ENCODE measurements at places on chromosomes 16 and 17.

GRCh38 chr17:64608571-64608981, 53.5 kb downstream of the SMURF2 start:
- DNase-seq = no peak

- no peak for DNase-seq
Observed at GRCh38 chr16:48112600-48112999, 43.2 kb downstream of the ABCC12 start.

DNA sequence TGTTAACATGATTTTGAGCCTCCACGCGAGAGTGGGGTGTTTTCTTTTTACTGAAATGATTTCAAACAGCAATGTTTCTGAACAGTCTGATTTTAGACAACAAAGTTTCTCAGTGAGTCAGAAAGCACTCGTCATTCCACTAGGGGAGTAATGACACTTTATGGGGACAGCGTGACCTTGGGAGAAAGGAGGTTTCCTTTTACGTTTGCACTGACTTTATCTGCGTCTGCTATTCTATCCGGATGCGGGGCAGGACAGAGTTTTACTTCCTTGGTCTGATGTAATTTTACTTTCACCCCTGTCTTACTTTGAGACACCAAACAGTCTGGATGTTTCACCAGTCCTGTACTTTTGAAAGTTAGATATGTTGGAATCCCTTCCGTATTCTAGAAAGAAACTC, 20.7 kb downstream of the SLC47A1 start:
- no peak for DNase-seq

DNA sequence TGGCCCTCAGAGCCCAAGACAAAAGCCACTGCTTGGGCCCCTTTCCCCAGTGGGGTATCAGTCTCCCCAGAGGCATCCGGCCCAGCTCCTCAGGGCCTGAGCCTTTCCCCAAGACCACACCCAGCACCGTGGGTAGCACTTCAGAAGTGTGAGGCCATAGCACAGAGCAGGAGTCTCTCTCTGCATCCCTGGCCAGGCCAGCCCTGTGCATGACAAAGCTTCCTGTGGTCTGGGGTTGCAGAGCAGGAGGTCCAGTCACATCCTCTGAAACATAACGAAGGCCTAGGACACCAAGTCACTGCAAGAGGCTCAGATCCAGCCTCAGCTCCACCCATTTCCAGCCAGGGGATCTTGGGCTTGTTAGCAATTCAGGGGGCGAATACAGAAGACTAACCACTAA, 56.8 kb upstream of the ZNF423 start:
- DNase-seq = no peak

GRCh38 chr16:23679986-23680336, 1.3 kb downstream of the PLK1 start:
- DNase-seq = no peak

DNA sequence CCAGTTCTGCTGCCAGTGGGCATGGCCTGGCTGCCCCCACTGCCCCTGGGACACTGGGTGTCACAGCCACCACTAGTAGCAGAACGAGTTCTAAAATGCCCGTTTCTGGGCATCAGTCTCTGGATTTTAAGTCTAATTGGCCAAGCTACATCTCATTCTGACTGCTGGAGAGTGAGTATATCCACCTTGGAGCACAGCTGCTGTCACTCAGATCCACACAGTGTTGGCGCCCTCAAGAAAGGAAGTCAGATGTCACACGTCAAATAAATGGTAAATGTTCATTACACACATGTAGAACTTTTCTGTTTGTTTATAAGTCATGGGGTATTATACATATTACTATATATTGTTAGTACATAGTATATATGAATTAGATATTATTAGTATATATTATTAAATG, 19.4 kb downstream of the GNGT2 start:
- DNase-seq = no peak

GRCh38 chr17:823501-823902, 41.3 kb downstream of the MRM3 start:
- no peak for DNase-seq

DNA sequence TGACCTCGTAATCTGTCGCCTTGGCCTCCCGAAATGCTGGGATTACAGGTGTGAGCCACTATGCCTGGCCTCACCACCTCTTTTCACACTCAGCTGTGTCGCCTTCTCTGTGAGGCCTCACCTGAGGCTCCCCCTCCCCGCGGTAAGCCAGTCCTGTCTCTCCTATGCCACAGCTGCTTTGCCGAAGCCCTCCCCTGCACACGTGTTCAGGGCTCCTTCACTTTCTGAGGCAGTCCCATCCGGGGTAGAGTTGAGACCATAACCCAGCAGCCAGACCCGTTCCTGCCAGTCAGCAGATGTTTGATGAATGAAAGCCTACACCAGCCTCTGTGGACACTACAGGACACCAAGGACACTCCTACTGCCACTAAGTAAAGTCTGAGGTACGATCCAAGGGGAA, 10.6 kb downstream of the USP7 start:
- no peak for DNase-seq

DNA sequence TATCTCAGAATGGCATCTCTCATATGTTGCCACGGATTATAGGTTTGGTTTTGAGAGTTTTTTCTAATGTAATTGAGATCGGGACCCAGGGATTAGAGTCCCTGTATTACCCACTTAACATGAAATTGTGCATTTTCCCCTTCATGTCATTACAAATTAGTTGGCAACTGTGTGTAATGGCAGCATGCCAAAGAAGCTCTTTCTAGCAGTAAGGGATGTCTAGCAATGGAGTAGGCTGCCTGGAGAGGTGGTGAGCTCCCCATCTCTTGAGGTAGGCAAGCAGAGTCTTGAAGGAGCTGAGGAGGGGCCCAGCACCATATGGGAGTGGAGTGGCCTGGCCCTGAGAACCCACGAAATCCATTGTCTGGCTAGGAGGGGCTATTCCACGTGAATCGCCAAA, 10.0 kb upstream of the KATNB1 start:
- DNase-seq = no peak

GRCh38 chr16:5064915-5065314, 841 bp downstream of the C16orf89 start:
- no peak for DNase-seq

- DNase-seq = no peak
Observed at GRCh38 chr17:69913216-69913615, 161.8 kb upstream of the KCNJ16 start.

DNA sequence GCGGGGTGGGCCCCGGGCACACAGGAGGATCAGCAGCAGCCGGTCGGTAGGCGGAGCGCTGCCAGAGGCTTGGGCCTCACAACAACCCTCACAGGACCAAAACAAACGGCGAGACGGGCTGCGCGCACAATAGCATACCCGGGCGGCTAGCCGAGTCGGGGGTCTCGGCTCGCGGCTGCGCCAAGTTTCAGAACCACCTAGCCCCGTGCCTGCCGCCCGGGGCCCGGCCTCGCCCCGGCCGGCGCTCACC, 732 bp downstream of the ULK2 start:
- DNase-seq = peak; percentile 64

DNA sequence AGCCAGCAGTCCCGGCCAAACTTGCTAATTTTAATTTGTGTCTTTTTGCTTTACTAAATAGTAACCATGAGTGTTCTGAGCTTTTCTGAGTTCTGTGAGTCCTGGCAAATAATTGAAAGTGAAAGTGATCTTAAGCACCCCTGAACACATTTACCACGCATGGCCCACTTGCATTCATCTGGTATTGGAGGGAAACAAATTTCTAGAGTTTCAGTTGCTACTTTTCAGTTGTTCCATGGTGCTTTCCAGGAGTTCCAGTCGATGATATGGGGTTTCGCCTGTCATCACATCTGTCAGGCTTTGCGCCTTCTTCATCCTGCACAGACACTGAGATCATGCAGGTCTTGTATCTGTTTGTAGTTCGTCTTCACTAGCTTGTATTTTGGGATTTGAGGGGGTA, 44.1 kb downstream of the CRLF3 start:
- DNase-seq = no peak

DNA sequence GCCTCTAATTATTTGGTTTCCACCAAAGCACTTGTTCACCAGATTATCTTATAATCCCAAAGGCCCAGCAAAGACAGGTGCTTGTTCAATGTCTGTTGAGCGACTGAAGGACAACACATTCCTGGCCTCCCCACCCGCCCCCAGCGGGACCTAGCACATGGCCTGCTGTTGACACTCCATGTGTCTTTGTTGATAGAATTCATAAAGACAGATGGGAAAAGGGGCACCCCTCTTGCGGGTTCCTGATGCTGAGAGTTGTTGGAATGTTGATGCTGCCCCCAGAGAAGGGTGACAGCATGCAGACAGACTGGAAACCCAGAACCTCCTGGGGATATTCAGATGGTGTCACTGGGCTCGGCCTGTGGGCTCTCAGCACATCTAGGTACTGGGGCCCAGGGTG, 36.9 kb downstream of the SNX20 start:
- DNase-seq = no peak

- DNase-seq = no peak
Observed at GRCh38 chr17:41779954-41780353, 6.6 kb downstream of the JUP start.

DNA sequence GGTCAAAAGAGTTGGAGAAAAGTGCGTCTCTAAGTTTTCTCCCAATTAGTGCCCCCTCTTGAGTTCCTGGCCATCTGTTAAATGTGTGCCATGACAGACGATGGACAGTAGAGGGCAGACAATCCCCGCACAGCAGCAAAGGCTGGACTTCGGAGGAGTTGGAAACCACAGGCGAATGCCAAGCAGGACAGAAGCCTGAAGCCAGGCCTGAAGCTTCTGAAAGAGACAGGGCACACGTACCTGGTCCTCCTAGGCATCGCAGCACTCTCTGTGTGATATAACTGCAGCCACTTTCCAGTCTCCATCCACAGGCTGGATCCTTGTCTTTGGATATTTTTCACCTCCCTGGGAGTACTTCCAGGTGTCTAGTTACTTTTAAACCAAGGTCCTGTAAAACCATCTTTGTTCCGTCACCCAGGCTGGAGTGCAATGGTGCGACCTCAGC, 14.5 kb downstream of the C17orf100 start:
- DNase-seq = peak; percentile 61

GRCh38 chr16:57289391-57290257, 5.2 kb upstream of the PLLP start:
- no peak for DNase-seq

- peak; percentile 70 for DNase-seq
Observed at GRCh38 chr16:17328932-17329331, 141.8 kb downstream of the XYLT1 start.

- DNase-seq = no peak
Observed at GRCh38 chr17:6910987-6911603, 79.6 kb upstream of the TEKT1 start.
